ENCODE measurements at places on chromosomes 16 and 17.

GRCh38 chr17:61425682-61426481 lies 26.2 kb downstream of the TBX2 start:
- no peak for DNase-seq

DNA sequence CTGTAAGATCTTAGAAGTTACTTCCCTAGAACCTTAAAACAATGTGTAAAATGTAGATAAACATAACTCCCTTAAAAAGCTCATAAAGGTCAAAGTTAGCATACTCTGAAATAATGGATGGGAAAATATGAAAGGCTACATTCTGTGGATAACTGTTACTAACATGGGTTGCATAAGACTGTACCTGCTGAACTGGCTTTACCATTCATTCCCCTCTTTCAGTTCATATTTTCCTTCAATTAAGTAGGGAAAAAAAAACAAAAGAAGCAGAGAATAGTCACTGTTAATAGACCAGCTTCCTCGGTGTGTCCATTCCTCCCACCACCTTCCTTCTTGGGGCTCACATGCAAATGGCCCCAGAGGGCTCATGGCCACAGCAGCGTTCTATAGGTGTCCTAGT lies 7.5 kb upstream of the MEIOB start:
- DNase-seq, result no peak

GRCh38 chr16:14562691-14563491 lies 67.2 kb downstream of the PARN start:
- DNase-seq, result no peak

DNA sequence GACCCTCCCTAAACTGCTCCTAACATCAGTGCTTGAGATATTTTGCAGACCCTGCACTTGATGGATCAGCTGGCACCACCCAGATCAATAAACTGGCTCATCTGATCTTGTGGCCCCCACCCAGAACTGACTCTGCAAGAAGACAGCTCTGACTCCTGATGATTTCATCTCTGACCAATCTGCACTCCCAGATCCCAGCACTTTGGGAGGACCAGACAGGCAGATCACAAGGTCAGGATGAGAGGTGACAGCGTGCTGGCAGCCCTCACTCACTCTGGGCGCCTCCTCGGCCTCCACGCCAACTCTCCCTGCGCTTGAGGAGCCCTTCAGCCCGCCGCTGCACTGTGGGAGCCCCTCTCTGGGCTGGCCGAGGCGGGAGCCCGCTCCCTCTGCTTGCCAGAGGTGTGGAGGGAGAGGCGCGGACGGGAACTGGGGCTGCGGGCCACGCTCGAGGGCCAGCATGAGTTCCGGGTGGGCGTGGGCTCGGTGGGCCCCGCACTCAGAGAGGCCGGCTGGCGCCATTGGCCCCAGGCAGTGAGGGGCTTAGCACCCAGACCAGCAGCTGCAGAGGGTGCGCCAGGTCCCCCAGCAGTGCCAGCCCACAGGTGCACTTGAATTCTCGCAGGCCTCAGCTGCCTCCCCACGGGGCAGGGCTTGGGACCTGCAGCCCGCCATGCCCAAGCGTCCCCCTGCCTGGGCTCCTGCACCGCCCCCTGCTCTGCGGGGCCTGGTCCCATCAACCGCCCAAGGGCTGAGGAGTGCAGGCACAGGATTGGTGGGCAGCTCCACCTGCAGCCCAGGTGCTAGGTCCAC lies 2.4 kb upstream of the C16orf54 start:
- no peak for DNase-seq

DNA sequence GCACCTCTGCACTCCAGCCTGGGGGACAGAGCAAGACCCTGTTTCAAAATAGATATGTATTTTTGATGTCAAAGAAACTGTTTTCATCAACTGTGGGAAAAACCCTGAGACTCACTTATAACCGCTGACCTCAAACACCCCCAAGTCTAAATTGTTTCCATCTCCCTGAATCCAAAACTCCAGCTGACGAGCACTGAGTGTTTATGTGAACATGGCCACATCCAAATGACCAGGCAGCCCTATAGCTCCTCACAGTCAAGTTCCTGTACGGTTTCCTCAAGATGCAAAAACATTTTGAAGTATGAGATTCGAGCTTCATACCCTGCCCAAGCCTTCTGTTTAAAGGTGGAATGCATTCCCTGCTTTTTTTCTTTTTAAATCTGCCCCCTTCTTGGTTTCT lies 45.3 kb upstream of the ZCCHC14 start:
- no peak for DNase-seq

- DNase-seq, result no peak
Measured at GRCh38 chr17:13729466-13730134, 127.9 kb upstream of the HS3ST3A1 start.
